ENCODE measurements at places on chromosomes 13 and 19. TPM values are rescaled to one million over a fixed set of nuclear protein-coding genes. Genes with fewer than 3 reads are reported as not detected.

Gene ZNF439
- total RNA-seq, result 6.0 TPM

Gene ADAMTS10
- 27.2 TPM for total RNA-seq

Gene SLITRK1
- not detected for total RNA-seq

Gene CLEC4M
- total RNA-seq, result 0.38 TPM

Gene NFKBIB
- 19.3 TPM for total RNA-seq

Gene ZIC2
- total RNA-seq, result 0.10 TPM

Gene PTGIR
- 17.3 TPM for total RNA-seq

Gene DKKL1
- total RNA-seq, result not detected

Gene PSG7
- not detected for total RNA-seq

Measured in posterior vena cava (tissue), 2 donors.